CD4-positive, alpha-beta T cell (primary cell): ENCODE measurements at places on chromosomes 7 and 10.

- no peak for DNase-seq
Observed at GRCh38 chr7:38824948-38825347, 84.0 kb downstream of the VPS41 start.

GRCh38 chr7:92854501-92855238 lies 18.3 kb upstream of the CDK6 start:
- no peak for DNase-seq

DNA sequence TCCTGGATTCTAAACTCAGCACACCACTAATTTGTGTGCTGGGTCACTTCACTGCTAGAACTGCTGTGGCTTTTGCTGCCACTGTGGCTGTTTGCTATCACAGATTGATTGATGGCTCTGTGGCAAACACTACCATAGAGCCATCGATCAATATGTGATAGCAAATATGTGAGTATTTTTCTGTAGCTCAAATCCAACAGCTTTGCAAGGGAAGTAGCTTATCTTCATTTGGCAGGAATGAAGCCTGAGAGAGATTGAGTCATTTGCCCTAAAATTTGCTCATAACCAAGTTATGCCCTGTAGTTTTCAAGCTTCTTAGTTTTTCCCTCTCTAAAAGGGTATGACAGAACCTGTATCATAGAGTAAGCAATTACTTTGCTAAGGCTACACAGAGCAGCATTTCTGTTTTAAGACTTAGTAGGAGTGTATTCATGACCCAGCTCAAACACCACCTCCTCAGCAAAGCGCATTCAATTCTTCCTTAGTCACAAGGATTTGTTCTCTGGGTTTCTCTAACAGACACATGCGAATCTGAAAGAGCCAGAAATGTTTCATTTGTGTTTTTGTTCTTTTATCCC lies 43.1 kb downstream of the MINPP1 start:
- no peak for DNase-seq

- DNase-seq = no peak
Observed at GRCh38 chr10:74071157-74071556, 73.2 kb downstream of the VCL start.

DNA sequence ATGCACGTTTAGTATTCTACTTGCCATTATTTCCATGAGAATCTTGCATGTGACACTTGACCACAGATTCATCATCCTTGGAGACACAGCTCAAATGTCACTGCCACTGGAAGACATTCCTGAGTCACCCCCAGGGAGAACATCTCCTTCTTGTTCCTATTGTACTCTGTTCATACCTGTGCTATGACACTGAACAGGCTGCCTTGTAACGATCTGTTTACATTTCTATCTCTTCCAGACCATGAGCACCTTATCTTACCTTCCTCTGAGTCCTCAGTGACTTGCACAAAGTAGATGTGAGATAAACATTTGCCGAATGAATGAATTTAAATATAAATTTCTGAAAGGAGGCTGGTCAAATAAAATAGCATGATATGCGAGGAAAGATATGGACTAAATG lies 331.9 kb upstream of the LRRN3 start:
- DNase-seq = no peak

GRCh38 chr10:3785851-3786271 lies 852 bp upstream of the KLF6 start:
- no peak for DNase-seq

DNA sequence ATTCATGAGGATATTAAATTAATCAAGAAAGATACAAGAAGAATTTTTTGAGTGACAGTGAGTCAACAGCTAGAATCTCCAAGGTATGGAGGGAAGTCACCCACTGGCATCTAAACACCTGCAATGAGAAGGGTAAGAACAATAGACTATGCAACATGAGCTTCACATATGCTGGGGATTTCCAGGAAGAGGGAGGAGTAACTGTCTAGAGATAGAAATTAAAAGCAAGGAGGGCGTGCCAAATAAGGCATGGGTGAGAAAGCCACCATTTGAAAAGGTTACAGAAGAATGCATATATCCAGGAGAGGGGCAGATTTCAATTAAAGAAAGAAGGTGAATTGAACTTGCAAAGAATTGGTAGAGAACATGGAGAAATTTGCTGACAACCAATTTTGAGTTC lies 365.7 kb downstream of the GPR37 start:
- DNase-seq = no peak

DNA sequence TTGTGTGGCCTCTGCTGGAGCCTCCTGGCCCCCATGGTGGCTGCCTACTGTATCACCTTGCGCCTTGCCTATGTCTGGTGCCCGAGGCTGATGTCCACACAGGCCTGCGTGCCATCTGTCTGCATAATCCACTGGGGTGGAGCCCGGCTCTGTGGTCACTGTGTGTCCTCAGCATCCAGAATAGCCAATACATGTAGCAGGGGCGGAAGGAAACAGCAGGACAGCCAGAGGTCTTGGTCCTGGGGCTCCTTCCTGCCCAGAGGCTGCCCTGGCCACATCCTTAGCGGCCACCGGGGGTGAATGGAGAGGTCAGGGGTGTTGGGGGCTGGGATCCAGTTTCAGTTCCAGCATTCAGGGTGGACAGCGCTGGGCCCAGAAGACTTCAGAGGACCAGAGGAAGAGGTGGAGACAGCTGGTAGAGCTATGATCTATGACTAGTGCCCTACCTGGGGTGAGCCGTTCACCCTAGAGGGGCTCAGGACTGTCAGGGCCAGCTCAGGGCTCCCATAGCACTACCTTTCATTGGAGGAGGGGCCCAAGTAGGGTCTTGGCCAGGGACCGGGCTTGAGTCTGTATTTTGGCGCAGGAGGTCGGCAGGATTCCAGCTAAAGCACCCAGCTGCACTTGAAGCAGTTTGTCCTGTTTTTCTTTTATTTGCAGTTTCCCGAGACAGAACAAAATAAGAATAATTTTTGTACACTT lies 15.9 kb downstream of the YKT6 start:
- DNase-seq = no peak

- no peak for DNase-seq
Observed at GRCh38 chr7:91710881-91711280, 169.6 kb downstream of the MTERF1 start.

DNA sequence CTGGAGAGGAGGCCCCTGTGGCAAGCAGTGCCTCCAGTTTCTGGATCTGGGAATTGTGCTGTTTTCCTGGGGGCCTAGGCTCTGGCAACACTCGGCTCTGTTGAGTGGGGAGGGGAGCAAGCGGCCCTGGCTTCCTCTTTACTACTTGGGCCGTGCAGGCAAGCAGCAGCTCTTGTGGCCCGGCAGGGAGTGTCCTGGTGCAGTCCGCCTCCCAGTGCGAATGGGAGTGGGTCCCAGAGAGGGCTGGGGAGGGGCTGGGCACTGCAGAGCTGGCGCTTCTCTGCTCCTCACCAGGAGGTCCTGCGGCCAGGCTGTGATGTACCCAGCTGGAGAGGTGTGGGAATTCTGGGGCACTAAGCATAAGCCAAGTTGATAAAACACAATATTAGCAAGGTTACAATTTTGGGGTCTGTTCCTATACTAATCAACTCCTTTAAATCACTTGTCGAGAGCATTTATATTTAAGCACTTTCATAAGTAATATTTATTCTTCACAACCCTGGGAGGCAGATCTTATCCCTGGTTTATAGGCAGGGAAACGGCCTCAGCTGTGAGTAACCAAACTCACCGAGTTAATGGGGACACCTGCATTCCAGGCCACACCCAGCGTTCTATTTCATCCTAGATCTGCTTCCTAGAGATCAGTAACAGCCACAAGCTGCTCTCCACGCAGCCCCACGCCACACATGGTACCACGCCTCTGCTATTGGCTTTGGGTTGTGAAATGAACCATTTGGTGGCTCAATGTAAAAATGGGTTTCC lies 183.4 kb upstream of the PLXNA4 start:
- DNase-seq = no peak

DNA sequence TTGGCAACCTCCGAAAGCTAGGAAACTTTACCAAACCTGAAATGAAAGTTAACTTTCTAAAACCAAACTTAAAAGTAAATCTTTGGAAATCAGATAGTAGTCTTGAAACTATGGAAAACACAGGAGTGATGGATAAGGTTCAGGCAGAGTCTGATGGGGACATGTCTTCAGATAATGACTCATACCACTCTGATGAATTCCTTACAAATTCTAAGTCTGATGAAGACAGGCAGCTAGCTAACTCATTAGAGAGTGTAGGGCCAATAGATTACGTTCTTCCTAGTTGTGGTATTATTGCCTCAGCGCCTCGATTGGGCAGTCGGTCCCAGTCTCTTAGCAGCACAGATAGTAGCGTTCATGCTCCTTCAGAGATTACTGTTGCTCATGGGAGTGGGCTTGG lies 45.9 kb downstream of the MCMBP start:
- DNase-seq = no peak

DNA sequence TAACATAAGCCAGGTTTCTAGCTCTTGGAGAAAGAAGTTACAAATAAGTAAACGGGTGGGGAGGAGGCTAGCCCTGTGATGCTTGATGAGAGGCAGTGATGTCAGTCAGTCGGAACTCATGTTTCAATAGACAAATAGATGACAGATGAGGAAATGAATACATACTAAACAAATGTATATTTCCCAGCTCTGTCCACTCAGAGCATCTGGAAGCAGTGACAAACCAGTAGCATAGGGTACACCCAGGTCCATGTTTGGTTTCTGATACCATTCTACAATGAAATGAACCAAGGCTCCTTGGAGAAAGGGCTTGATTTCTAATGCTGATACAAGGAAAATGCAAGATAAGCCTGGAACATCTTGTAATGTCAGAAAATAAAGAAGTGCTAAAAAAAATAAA lies 30.6 kb downstream of the PODXL start:
- DNase-seq = no peak

DNA sequence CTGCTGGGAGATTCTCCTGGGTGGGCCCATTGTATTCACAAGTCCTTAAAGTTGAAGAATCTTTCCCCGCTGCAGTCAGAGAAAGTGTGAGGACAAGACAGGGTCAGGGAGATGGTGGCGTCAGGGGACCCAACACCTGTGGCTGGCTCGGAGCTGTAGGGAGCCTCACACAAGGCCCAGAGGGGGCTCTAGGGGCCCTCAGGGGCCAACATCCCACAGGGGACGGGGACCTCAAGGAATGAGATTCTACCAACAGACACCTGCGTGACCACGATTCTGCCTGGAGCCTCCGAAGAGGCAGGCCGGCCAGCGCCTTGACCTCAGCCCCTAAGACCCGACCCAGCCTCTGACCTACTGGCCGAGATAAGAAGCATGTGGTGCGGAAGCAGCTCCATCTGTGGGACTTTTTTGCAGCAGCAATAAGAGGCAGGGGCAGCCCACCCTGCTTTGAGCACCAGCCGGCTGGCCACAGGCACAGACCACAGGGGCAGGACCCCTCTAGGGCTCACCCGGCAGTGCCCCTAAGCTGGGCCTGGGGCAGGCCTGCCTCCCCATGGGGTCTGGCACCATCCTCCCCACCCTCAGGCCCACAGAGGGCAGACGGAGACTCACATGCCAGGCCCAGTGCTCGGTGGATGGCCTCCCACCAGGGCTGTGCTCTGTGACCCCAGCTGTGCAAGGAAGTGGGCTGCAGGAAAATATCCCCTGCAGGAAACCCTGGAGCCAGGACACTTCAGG lies 13.2 kb downstream of the RASGEF1A start:
- no peak for DNase-seq

DNA sequence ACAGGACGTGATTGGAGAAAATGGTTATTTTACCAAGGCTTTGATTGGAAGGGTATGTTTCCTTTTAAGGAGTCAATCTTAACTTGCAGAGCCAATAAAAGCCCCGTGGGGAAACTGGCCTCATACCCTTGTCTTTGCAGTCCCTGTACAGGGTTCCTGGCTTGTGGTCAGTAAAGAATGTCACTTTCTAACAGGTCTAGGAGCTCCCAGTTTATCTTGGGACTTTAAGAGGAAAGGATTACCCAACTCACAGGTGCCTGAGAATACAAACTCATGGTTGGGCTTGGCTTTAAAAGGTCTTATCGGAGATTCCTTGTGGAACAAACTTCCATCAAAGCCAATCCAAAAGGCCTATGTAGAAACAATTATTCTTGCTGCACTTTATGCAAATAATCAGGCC lies 221.8 kb downstream of the PHF14 start:
- DNase-seq = no peak

GRCh38 chr10:78931321-78932053 lies 137.3 kb upstream of the ZMIZ1 start:
- no peak for DNase-seq

DNA sequence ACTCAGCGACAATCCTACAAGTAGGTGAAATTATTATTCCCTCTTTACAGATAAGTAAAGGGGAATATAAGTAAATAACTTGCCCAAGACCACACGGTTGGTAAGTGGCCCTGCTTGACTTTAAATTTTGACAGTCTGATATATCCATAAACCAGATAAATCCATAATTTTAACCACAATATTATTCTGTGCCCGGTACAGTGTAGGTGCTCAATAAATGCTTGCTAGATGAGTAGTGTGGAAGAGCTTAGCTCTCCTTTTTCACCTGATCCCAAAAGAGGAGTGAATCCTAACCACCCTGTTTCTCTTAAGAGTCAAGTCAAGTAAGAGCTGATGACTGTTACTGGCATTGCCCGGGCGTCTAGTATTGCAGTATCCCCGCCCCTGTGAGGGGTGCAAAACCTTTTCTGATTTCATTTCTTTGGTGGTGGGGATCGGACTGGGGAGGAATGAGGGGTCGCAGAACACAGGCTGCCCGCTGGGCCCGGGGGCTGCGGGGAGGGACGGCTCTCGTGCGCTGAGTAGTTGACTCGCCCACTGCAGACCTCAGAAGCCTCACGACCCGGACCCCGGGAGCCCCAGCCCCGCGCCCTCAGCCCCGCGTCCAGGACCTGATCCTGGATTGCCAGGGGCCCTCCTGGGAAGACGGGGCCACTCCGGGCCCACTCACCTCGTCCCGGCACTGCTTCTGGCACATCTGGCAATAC lies 490 bp downstream of the KIN start:
- DNase-seq = no peak

- no peak for DNase-seq
Observed at GRCh38 chr7:155698633-155699032, 54.2 kb downstream of the RBM33 start.

GRCh38 chr10:3961082-3961481 lies 176.1 kb upstream of the KLF6 start:
- no peak for DNase-seq

DNA sequence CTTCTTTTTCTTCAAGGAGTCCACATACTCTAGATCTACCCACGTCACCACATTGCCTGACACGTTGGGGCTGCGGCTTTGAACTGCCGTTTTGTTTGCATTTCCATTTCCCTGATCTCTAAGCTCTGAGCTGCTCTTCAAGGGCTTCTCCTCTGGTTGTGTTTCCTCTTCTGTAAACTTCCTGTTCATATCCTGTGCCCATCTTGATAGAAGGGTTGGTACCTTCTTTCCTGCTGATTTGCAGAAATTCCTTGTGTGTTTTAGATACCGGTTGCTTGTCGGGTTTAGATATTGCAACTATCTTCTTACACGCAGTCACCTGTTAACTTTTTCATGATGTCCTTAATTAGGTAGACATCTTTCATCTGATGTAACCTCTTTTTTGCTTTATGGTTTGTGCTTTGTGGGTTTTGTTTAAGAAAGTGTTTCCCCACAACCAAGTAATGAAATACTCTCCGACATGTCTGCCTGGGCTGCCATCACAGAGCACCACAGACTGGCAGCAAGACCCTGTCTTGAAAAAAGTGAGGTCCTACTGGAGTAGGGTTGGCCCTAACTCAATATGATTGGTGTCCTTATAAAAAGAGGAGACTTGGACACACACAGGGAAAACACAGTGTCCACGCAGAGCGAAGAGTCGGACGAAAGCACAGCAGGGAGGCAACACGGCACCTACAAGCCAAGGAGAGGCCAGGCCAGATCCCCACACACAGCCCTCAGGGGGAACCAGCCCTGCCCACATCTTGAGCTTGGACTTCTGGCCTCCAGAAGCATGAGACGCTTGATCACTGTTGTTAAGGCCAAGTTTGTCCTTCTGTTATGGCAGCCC lies 99.1 kb upstream of the PDGFA start:
- peak; percentile 79 for DNase-seq
